ENCODE measurements at places on chromosomes 7 and 10. TPM values are rescaled to one million over a fixed set of nuclear protein-coding genes. Genes with fewer than 3 reads are reported as not detected.

GRCh38 chr7:114819616-114820362 is 102.1 kb upstream of the MDFIC start:
- no peak for DNase-seq
- no peak overlapping the region for H3K4me3 ChIP-seq
- H3K27me3 ChIP-seq = no peaks in the 10 kb centered on the region
- H3K27ac ChIP-seq = peak overlapping the region; percentile 81

DNA sequence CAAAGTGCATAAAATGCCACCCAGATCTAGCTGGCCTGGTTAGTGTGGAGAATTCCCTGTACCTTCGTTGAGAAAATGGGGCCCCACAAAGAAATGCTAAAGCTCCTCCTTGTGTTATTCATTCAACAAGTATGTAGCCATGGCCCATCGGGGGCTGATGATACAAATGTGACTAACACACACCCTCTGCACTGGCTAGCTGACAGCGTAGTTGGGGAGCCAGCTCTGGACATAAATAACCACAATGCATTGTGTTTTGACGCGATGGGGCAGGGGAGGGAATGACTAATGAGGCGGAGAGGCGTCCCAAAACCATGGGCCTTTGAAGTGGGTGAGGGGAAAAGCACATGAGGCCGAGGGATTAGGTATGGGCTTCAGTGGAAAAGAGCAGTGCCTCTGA is 28.2 kb upstream of the ASL start:
- H3K4me1 ChIP-seq = peaks cover 7% of the 10 kb centered on the region
- H3K36me3 ChIP-seq = no peaks in the 10 kb centered on the region
- DNase-seq = no peak
- H3K27me3 ChIP-seq = no peaks in the 10 kb centered on the region
- H3K4me3 ChIP-seq = no peak overlapping the region
- no peak overlapping the region for H3K27ac ChIP-seq

DNA sequence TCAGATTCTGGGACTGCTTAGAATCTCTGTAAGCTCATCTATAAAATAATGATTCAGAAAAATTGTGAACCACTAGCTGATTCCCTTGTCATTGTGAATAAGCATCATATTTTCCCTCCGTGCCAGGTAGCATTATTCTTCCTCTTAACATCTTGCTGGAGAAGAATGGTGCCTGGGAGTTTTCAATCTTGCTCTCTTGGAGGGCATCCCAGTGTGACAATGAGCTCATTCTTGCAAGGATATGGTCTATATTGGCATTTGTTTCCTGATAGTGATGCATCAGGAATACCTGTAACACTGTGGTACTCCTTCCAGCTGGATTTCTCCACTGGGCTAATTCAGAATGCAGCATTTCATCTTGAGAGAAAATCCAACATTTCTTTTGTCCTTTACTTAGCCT is 126.4 kb upstream of the ITGB1 start:
- no peak overlapping the region for H3K4me3 ChIP-seq
- H3K36me3 ChIP-seq = no peaks in the 10 kb centered on the region
- H3K27ac ChIP-seq = no peak overlapping the region
- no peak for DNase-seq
- H3K27me3 ChIP-seq = no peaks in the 10 kb centered on the region
- H3K4me1 ChIP-seq = no peaks in the 10 kb centered on the region

DNA sequence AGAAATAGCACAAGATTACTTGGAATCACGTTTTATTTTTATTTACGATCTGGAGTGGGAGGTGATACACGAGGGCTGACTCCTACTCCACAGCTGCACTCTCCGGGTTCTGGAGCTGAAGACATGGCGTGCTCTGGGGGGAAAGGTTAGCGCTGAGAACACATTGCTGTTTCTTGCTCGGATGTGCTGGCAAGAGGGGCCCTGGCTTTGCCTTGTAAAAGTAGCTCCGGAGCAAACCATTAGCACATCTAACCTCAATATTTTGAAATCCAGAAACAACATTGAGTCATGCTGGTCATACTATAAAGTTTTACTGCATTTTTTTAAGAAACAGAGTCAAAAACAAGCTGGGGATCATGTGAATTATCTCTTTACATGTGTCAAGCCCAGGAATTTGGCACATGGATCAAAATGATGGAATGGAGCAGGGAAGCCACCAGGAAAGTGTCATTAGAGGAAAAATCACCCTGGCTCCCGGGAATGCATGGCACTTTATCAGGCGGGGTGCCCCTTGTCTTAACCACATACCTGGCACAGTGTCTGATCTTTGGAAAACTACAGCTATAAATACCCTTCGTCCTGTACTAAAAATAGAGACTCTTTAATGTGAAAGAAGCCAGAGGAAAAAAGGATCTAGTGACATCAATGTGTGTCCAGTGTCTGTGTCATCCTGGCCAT is 31.6 kb upstream of the LYZL1 start:
- H3K27ac ChIP-seq = no peak overlapping the region
- H3K4me3 ChIP-seq = no peak overlapping the region
- DNase-seq = no peak
- H3K4me1 ChIP-seq = peaks cover 9% of the 10 kb centered on the region

DNA sequence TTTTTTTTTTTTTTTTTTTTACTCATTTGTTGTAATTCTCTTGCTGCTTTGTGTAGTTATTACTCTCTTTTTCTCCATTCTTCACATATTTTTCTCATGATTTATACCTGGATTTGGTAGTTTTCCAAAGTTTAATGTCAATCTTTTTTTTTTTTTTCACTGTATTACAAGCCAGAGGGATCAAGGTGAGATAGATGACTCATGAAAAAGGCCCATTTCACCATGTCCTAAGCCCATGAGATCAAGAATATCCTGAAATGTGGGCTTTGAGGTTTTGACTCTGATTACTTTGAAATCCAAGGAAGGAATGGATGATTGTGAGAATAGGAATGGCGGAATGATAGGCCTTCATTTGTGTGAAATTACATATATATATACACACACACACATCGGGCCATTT is 31.1 kb downstream of the TAX1BP1 start:
- H3K4me1 ChIP-seq = no peaks in the 10 kb centered on the region
- DNase-seq = no peak
- H3K36me3 ChIP-seq = no peaks in the 10 kb centered on the region

DNA sequence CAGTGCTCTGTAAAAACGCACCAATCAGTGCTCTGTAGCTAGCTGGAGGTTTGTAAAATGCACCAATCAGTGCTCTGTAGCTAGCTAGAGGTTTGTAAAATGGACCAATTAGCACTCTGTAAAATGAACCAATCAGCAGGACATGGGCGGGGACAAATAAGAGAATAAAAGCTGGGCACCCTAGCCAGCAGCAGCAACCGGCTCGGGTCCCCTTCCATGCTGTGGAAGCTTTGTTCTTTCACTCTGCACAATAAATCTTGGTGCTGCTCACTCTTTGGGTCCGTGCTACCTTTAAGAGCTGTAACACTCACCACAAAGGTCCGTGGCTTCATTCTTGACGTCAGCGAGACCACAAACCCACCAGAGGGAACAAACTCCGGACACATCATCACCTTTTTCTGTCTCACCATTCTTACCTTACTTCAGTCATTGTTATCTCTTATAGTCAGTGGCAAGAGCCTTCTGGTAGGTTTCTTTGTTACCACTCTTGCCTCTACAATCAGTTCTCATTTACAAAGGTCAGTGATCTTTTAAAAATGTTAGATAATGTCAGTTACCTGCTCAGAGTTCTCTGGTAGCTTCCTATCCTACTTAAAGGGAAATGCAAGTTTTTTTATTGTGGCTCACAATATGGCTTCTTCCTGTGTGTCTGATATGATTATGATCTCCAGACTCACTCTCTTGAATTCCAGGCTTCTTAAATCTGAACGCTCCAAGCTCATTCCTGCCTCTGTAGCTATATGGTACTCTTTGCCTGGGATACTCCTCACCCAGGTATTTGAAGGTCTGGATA is 4.5 kb downstream of the STAM start:
- H3K4me3 ChIP-seq = no peak overlapping the region
- no peak overlapping the region for H3K27ac ChIP-seq
- no peak for DNase-seq
- H3K4me1 ChIP-seq = peaks cover 67% of the 10 kb centered on the region
- no peaks in the 10 kb centered on the region for H3K36me3 ChIP-seq
- no peaks in the 10 kb centered on the region for H3K27me3 ChIP-seq

GRCh38 chr7:151298765-151299164 is 42.8 kb upstream of the NUB1 start:
- peaks cover 8% of the 10 kb centered on the region for H3K4me1 ChIP-seq
- H3K27me3 ChIP-seq = peaks cover 24% of the 10 kb centered on the region
- DNase-seq = no peak
- no peak overlapping the region for H3K27ac ChIP-seq
- H3K36me3 ChIP-seq = no peaks in the 10 kb centered on the region

GRCh38 chr10:61897671-61898434 is 3.6 kb upstream of the ARID5B start:
- no peaks in the 10 kb centered on the region for H3K27me3 ChIP-seq
- H3K27ac ChIP-seq = peak overlapping the region; percentile 43
- peaks cover 20% of the 10 kb centered on the region for H3K4me1 ChIP-seq

- H3K27me3 ChIP-seq = no peaks in the 10 kb centered on the region
- no peak overlapping the region for H3K27ac ChIP-seq
- peaks cover 7% of the 10 kb centered on the region for H3K4me1 ChIP-seq
- no peak for DNase-seq
- H3K4me3 ChIP-seq = peak overlapping the region; percentile 51
Observed at GRCh38 chr10:96374639-96374984, 15.8 kb upstream of the OPALIN start.

- H3K27me3 ChIP-seq = no peaks in the 10 kb centered on the region
- H3K27ac ChIP-seq = no peak overlapping the region
- no peaks in the 10 kb centered on the region for H3K36me3 ChIP-seq
Observed at GRCh38 chr10:44393051-44393630, 8.2 kb upstream of the CXCL12 start.

DNA sequence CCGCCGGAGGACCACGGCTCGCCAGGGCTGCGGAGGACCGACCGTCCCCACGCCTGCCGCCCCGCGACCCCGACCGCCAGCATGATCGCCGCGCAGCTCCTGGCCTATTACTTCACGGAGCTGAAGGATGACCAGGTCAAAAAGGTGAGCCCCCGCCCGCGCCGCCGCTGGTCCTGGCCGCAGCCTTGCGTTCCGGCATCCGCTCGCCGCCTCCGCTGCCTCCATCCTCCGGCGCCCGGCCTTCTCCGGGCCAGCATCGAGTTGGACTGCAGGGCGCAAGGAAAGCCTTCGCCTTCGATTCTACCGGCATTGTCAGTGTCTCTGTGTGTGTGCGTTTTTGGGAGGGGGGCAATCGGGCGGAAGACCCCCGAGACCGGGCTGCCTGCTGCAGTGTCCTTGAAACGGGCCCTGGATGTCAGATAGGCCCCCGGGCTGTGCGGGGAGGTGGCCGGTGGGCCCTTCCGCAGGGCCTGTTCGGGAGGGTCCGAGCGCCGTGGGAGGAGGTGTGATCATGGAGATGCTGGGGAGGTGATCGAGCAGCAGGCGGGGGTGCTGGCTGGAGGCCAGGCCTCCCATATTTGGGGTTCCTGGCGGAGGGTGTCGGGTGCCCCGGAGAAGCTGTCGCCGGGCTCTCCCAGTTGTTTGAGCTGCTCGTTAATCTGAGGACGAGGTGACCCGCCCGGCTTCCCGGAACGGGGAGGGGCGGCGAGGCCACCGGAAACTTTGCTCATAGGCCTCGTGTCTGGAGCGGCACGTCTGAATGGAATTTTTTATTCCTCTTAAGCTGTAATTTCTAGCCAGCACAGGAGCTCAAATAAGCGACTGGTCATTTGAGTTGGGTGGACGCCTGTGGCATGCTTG is 40.8 kb downstream of the HK1 start:
- H3K36me3 ChIP-seq = no peaks in the 10 kb centered on the region
- H3K4me3 ChIP-seq = peak overlapping the region; percentile 78
- H3K27ac ChIP-seq = peak overlapping the region; percentile 98
- DNase-seq = peak; percentile 96

DNA sequence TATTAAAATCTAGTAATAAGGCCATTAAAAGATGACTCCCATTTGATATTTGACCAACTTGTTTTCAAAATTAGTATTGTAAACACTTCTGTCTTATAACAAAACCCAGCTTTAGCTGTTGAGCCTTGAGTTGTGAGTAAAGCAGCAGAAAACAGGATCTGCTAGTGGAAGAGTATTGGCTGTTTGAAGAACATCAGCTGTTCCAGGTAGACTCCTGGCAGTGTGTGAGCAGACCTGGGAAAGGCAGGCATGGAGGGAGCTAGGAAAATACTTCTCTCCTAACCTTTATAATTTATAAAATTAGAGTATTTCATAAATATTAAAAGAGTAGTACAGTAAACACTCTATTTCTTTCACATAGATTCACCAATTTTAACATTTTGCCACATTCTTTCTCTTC is 29.0 kb downstream of the KAT6B start:
- H3K36me3 ChIP-seq = no peaks in the 10 kb centered on the region
- H3K4me1 ChIP-seq = peaks cover 61% of the 10 kb centered on the region
- H3K27me3 ChIP-seq = no peaks in the 10 kb centered on the region

DNA sequence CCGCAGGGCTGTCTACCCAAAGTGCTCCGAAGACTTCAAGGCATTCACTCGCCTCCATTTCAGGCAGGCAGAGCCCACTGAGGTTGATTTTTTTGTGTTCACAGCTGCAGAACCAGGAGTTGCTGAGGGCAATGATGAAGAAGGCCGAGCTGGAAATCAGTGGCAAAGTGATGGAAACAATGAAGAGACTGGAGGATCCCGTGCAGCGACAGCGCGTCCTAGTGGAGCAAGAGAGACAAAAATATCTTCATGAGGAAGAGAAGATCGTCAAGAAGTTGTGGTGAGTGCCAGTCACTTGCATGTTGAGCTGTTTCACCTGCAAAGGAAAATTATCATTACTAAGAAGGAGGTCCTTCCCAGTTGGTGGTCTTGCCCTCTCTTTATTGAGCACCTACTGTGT is 210.5 kb downstream of the ARHGAP21 start:
- H3K4me3 ChIP-seq = no peak overlapping the region
- no peaks in the 10 kb centered on the region for H3K27me3 ChIP-seq

DNA sequence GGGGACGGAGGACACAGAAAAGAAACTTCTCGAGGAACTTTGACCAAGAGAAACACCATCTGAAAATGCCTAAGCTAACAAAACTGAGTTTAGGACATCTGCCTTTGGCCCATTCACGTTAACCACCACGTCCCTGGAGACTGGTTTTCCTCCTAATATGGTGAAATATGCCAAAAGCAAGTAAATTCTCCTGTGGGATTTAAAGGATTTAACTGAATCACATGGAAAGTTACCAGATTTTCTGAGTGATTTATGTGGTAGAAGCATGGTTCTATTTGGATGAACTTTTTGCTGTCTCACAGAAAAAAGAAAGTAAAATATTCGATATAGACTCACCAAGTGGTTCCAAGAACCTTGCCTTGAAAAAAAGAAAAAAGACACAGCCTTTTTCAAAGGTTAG is 30.4 kb upstream of the BMPER start:
- no peaks in the 10 kb centered on the region for H3K36me3 ChIP-seq
- no peak overlapping the region for H3K4me3 ChIP-seq
- DNase-seq = peak; percentile 17

GRCh38 chr10:113037218-113037617 is 87.2 kb downstream of the TCF7L2 start:
- no peak for DNase-seq
- H3K27ac ChIP-seq = no peak overlapping the region
- peaks cover 21% of the 10 kb centered on the region for H3K4me1 ChIP-seq
- H3K27me3 ChIP-seq = no peaks in the 10 kb centered on the region
- no peaks in the 10 kb centered on the region for H3K36me3 ChIP-seq

- peak overlapping the region; percentile 35 for H3K4me3 ChIP-seq
- peak overlapping the region; percentile 1 for H3K27ac ChIP-seq
- no peaks in the 10 kb centered on the region for H3K27me3 ChIP-seq
- no peaks in the 10 kb centered on the region for H3K36me3 ChIP-seq
Observed at GRCh38 chr10:101682172-101682825, 12.7 kb downstream of the FBXW4 start.

UNC5B gene
- 3.7 TPM for total RNA-seq

TAS2R41 gene
- total RNA-seq = not detected

PAPSS2 gene
- 9.6 TPM for total RNA-seq

DNAJC12 gene
- 7.6 TPM for total RNA-seq

RHOBTB1 gene
- 19.5 TPM for total RNA-seq

LRIT1 gene
- total RNA-seq = not detected

Measured in esophagus muscularis mucosa (tissue), 4 donors.